ENCODE measurements at places on chromosomes 6 and 20.

DNA sequence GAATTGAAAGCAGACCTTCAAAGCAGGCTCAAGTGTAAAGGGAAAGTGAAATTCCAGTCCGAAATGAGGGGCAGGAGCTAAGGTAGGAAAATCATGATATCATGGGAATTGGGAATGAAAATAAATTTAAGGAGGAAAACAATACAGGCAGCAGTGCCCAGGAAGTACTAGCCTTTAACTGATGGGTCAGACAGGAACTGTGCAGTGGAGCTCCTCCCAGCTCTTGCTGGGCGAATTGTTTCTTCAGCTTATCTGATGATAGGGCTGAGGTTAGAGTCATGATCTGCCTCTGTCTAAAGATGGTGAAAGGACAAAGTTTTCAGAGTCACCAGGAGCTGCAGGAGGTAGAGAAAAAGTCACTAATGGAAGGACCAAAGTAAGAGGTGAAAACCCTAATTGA is 457.9 kb upstream of the PTCHD4 start:
- no peak for DNase-seq

- DNase-seq: peak; percentile 68
Measured at GRCh38 chr6:140002396-140003022, 628.1 kb upstream of the CITED2 start.

- DNase-seq: no peak
Measured at GRCh38 chr6:130183271-130184222, 39.2 kb downstream of the SAMD3 start.

- no peak for DNase-seq
Measured at GRCh38 chr6:29442719-29443118, 3.6 kb downstream of the OR10C1 start.

DNA sequence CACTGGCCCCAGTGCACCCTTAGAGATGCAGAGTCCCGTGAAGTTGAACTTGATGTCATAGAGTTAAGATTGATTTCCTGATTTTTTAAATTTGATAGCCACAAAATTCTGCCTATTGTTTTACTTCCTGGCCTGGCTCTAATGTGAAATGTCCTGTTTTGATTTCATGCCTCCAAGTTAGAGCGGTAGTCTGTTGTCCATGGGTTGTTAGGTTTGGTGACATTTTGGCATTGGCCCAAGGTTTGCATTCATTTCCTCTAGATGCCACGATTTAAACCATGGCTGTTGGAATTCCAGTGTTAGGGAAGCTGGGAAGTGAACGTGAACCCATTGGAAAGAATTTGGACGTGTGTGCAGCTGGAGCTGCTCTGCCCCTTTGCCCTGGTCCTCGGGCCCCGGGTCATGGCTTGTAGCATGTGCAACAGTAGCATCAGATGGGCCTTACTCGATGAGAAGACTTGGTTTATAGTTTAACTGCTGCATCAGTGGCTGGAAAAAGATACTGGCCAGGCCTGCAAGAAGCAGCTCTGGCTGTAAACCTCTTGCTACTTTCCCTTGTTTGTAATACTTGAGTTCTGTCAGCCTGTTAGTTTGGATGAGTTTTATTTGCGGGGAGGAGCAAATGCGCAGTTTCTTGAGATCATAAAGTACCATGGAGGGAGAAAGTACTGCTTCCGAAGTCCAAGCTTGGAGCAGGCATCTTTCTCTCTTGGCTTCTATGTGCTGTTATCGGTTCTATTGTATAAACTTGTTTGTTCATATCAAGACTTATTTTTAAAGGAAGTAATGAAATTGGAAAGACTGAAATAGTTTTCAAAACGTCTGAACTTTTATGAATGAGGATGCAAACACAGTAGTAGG is 121.4 kb upstream of the CLDN20 start:
- DNase-seq: no peak

- DNase-seq: no peak
Measured at GRCh38 chr6:143399176-143399575, 51.3 kb downstream of the ADAT2 start.

DNA sequence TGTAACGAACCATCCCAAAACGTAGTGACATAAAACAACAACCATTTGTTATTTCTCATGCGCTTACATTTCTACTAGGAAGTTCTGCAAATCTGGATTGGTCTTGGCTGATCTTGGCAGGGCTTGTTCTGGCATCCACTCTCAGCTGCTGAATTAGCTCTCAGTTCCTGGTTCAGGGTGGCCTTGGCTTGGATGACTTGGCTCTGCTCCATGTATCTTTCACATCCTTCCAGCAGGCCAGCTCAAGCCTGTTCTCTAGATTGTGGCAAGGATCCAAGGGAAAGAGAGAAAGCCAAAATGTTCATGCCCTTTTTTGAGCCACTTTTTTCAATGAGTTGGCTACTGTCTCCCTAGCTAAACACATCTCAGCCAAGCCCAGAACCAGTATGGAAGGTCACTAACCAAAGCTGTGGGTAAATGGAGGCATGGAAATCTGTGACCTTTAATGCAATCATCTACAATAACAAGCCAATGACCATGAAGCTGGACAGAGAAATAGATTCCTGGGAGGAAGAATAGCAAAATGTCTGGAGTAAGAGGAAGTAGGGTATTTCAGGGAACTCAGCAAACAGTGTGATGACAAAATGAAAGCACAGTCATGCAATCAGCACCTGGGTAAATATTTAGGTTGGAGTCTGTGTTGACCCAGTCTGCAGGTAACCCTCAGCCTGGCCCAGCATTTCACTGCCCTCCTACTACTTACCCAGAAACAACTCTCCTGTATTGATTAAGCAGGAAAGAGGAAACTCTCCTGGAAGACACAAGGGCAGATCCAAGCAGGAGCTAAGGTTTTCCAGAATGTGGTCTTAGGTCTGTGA is 32.7 kb upstream of the SNAP25 start:
- DNase-seq: peak; percentile 85

DNA sequence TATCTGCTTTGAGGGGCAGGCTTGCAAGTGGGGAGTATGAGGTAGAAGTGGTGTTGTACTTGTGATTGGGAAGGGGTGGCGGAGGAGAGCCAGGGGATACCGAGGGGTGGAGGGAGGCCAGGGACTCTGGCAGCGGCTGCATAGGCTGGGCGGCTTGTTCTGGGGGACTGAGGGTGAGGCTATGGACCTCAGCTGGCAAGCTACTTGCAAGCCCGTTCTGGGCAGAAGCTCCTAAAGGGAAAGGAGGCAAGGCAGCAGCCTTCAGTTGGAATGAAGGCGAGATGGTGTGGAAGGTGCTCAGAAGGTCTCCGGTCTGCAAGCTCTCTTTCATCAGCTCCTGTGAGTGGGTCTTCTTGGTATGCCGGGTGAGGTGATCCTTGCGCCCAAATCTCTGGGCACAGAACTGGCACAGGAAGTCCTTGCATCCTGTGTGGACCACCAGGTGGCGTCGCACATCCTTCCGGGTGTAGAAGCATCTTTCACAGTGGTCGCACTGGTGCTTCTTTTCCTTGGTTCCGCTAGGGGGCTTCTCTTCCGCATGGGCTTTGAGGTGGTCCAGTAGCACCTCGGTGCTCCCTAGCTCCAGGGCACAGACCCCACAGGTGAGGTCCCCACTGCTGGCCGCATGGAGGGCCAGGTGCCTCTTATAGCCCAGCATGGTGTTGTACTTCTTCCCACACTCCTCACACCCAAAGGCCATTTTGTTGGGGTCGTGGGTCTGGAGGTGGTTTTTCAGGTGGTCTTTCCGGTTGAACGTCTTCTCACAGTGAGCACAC is 66.0 kb downstream of the PLAGL1 start:
- DNase-seq: no peak

DNA sequence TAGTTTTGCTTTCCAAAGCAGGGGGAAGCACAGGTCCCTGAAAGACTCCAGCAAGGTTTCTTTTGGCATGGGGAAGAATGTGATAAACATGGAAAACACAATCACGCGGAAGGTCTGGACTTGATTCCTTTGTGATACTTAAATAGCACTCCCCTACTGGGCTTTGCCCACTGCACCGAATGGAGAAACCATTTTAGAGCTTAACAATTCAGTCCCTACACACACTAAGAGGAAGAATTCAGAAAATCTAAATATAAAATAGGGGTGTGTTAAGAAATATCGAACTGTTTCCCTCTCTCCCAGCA is 71.4 kb upstream of the NHSL1 start:
- no peak for DNase-seq

DNA sequence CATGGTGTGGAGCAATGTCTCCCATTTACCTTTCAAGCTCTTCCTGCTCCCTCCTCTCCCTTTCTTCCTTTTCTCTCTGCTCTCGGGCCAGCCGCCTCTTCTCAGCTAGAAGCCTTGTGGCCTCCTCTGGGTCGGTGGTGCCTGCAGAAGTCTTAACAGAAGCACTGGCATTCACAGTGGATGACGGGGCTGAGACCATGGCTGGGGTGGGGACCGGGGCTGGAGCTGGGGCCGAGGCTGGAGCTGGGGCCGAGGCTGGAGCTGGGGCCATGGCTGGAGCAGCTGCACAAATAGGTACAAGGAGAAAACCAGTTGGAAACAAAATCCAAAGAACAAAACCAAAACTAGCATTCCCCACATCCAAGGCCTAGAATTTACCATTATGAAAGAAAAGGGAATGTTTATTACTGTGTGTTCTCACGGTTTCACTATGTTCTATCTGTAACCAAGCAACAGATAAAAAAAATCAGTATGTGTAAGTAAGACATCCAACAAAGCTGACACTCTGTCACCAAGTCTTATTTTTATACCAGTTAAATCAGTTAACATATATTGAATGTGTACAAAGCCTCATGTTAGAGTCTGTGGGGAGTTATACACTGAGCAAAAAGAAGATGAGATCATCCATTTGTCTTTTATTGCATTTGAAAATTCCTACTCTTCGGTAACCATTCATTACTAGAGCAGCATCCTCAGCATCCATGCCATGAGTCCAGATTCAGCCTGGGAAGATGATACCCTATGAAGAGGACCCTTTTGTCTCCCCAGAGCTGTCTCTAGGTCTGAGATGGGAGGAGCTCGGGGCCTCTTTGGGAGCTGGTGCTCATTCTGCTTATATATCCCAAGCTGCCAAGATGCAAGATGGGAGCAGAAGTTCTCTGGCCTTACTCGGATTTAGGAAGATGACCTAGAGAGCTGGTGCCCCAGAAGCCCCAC is 73.0 kb upstream of the BCLAF1 start:
- DNase-seq: no peak

GRCh38 chr20:10579942-10580341 is 93.9 kb downstream of the JAG1 start:
- no peak for DNase-seq

DNA sequence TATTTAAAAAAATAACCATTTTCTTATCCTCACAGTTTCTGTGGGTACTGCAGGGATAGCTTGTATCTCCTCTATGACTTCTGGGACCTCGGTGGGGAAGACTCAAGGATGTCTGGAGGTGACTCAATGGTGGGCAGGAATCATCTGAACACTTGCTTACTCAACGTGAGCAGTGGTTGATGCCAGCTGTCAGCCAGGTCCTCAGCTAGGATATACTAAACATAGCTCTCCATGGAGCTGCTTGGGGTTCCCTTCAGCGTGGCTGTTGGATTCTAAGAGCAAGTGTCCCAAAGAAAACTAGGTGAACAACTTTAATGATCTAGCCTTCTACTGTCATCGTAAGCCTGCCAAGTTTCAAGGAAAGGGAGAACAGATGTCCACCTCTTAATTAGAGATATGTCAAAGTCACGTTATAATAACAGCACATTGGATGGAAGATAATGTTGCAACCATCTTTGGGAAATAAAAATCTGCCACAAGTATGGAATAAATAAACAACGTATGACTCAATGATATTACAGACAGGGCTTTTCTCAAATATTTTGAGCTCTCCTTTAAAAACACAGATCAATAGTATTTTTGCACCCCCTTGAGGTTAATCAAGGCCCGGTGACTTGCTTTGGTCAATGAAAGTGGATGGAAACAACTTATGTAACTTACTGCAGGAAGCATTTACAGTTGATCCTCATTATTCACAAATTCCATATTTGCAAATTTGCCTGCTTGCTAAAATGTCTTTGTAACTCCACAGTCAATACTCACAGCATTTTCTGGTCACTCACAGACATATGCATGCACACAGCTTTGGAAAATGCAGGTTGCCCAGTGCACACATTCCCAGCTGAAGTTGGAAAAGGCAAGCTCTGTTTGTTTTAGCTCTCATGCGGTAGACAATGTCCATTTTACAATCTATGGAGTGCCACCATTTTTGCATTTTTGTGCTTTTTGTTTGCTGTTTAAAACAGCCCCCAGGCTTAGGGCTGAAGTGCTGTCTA is 6.6 kb upstream of the HEBP2 start:
- no peak for DNase-seq

DNA sequence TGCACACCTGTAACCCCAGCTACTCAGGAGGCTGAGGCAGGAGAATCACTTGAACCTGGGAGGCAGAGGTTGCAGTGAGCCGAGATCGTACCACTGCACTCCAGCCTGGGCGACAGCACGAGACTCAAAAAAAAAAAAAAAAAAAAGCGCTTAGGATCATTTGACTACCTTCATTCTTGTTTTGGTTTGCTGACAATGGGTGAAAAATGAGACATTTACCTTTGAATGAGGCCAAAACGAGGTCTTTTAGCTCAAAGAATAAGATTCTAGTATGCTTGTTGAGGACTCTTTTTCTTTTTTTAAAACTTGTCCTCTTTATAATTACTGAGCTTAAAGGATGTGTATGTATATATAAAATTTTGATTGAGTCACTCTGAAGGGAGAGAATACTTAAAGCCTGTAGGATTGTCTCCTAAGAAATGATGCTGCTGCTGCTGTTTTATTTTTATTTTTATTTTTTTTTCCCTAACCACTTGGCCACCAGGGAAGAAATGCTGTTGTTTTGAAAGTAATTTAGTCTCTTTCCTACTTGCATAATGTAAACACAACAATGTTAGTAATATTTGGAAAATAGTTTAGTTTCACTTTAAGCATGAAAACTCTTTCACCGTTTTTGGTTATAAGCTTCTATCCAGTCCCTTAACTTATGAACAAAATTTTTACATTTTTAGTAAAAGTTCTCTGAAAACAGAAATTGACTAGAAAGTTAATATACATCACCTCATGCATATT is 7.9 kb downstream of the UBR2 start:
- DNase-seq: no peak

- DNase-seq: no peak
Measured at GRCh38 chr20:57791178-57791962, 81.6 kb upstream of the PMEPA1 start.

DNA sequence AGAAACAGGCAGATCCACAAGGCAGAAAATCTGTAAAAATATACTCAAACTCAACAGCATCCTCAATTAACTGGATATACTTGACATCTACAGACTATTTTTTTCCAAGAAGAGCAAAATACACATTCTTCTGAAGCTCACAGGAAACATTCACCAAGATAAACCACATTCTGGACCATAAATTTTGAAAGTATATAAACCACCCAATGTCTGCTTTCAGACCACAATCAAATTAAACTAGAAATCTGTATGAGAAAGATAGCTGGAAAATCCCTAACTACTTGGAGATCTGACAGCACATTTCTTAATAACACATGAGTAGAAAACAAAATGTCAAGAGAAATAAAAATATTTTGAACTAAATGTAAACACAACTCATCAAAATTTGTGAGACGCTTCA is 195.5 kb downstream of the ERMARD start:
- DNase-seq: no peak

DNA sequence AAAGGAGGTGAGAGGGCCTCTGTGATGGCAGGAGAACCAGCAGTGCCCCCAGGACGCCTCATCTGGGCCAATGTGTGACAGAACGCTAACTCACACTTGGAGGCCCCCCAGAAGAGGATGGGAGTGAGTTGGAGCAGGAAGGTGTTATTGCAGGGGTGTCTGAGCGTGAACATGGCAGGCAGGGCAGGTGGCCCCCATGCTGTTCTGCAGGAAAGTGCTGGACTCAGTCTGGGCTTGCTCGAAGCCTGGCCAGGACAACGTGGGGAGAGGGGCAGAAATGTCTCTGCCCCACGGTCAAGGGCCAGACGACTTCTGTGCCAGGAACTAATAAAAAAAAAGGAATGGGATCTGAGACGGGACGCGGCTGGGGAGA is 931 bp upstream of the EBF4 start:
- no peak for DNase-seq

All from LNCaP clone FGC (cell line).